ENCODE measurements at places on chromosomes 6 and 20. TPM values are rescaled to one million over a fixed set of nuclear protein-coding genes. Genes with fewer than 3 reads are reported as not detected.

FIG4 gene
- total RNA-seq, result 8.9 TPM

CLDN20 gene
- total RNA-seq, result not detected

TEAD3 gene
- 27.9 TPM for total RNA-seq

AKAP12 gene
- total RNA-seq, result 43.4 TPM

PGC gene
- total RNA-seq, result not detected

USP49 gene
- total RNA-seq, result 0.84 TPM

SPDEF gene
- not detected for total RNA-seq

IL17A gene
- total RNA-seq, result not detected

PI3 gene
- not detected for total RNA-seq

BTN1A1 gene
- not detected for total RNA-seq

VARS2 gene
- total RNA-seq, result 25.9 TPM

Data from bronchus fibroblast of lung (primary cell).